GF-D8 (cell line): ENCODE measurements at places on chromosomes 11 and 22.
A peak's percentile ranks its signal among the peaks of the same experiment; 100 is the strongest.

DNA sequence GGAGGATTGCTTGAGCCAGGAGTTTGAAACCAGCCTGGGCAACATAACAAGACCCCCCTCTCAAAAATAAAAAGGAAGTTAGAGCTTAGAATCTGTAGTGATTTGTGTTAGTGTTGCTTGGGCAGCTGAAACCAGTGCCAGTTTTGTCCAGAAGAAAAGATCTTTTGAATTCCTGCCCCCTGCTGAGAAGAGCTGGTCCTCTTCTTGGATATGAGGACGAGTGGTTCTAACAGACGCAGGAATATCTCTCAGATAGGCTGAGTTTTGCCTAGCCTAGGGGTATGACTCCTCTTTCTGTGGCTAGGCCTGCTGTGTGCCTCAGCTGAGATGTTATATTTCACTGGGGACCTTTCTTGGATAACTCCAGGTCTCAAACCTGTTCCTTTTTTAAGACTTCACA lies 102.8 kb downstream of the STIM1 start:
- no peak for DNase-seq

GRCh38 chr22:46538814-46539160 lies 1.4 kb upstream of the CELSR1 start:
- no peak for DNase-seq

DNA sequence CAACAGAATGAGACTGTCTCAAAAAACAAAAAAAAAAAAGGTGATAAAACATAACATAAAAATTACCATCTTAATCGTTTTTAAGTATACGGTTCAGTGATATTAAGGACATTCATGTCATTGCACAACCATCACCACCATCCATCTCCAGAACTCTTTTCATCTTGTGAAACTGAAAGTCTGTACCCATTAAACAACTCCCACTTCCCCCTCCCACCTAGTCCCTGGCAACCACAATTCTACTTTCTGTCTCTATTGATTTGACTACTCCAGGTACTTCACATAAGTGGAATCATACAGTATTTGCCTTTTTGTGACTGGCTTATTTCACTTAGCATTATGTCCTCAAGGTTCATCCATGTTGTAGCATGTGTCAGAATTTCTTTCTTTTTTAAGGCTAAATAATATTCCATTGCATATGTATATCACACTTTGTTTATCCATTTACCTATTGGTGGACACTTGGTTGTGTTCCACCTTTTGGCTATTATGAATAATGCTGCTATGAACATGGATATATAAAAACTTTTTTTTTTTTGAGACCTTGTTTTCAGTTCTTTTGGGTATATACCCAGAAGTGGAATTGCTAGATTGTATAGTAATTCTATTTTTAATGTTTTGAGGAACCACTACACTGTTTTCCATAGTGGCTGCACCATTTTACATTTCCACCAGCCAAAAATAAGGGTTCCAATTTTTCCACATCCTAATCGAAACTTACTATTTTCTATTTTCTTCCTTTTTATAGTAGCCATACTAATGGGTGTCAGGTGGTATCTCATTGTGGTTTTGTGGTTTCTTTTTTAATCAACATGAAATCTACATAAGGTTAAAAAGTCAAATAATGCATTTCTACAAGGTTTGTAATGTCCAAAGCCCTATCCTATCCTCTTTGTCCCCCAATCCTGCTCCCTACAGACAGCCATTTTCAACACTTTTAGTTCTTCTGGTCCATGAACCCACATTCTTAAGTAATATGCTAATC lies 23.4 kb upstream of the PIK3C2A start:
- DNase-seq, result no peak

- peak; percentile 73 for DNase-seq
Measured at GRCh38 chr11:29527391-29527936, 489.4 kb downstream of the KCNA4 start.

DNA sequence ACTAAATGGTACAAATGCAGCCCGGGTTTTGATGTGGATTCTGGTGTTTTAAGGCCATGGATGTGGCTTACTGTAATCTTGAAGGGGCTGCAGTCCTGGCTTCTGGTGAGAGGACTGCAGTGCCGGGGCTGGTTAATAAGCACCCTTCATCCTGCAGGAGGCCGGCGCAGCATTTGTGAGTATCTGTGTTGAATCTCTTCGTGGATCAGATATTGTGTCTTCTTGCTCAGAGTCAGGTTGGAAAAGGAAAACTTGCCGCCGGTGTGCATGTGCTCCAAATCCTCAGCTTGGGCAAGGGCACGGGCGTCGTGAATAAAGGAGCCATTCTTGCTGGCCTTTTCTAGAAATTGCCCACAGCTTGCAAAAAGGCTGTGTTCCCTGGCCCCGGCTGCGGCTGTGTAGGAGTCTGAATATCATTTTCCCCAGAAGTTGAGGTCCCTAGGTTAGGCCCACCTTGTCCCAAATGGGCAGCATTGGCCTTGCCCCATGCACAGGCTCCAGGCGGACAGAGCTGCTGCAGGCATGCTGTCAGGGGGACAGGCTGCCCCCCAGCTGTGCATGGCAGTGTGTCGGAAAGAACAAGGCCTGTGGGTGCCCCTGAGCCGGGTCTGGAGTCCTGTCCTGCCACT lies 28.9 kb upstream of the PARVB start:
- DNase-seq, result no peak

DNA sequence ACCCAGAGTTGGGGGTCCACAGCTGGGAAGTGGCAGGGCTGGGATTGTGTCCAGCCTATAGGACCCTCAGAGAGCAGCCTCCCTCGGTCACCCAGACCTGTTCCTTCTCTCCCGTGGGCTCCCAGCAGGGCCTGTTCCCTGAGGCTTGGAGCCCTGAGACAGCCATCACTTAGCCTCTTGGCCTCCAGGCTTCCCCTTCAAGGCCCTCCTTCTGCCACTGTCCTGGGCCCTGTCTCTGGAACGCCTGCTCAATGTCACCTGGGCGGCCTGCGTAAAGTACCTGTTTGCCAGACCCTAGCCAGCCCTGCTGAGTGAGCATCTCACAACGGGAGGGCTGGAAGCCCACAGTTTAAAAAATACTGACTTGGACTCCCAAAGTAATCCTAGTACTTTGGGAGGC lies 6.5 kb downstream of the MGAT3 start:
- no peak for DNase-seq

DNA sequence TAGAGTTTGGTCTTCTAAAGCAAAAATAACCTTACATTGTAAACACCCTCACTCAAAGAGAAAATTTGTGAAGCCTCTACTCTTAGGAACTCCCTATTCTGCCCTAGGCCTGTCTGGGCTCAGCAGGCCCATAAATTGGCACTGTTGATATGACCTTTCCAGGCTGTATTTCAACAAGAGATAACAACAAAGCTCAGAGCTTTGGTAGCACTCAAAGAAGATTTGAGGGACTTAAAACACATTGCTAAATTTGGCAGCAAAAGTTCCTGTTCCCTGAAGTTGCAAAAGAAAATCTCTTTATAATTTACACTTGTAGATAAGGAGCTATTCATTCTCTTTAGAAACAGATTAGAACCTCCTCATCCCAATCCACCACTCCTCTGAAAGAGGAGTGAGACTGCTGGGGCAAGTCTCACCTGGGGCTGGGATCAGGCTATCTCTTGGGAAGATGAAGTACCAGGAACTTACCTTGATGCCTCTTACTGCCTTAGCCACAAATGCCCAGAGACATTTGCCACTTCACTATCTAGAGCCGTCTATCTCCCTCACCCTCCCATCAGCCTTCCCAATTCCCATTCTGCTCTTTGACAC lies 110.4 kb upstream of the AKIP1 start:
- no peak for DNase-seq

GRCh38 chr11:109604481-109605400 lies 182.8 kb downstream of the C11orf87 start:
- DNase-seq, result no peak

DNA sequence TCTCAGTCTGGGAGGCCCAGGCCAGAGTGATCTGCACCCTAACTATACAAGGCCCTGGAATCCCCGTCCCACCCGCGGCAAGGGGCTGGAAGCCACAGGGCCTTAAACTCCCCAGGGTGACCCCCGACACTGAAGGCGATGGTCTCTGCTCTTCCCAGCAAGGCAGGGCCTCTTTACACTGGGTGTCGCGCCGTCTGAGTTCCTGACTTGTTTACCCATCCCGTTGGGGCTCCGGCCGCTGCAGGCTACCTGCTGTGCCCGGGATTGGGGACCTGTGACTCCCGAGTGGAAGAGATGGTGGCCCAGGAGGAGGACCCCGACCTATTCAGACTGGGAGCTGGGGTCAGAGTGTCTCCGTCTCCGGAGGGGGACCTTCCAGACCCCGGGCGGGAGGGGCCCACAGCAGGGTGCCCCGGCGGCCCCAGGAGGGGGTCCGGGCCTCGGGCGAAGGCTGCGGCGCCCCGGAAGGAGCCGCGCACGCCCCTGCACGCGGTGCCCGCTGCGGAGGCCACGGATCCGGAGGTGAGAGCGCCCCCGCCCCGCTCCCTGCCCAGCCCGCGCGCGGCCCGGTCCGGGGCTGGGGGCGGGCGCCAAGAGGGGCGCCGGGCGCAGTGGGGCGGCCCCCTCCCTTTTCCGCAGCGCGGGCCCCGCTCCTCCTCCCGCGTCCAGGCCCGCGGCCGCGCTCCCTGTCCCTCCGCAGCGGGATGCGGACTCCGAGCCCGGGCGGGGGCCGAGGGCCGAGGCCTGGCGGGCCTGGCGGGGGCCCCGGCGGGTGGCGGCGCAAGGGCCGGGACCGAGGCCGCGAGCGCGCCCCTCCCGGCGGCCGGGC lies 560 bp upstream of the MPPED1 start:
- no peak for DNase-seq
